HFFc6 (cell line): ENCODE measurements at places on chromosomes 3 and 15. TPM values are rescaled to one million over a fixed set of nuclear protein-coding genes. Genes with fewer than 3 reads are reported as not detected.
A peak's percentile ranks its signal among the peaks of the same experiment; 100 is the strongest.

The SEMA3G gene
- total RNA-seq = not detected in 2 replicates

DNA sequence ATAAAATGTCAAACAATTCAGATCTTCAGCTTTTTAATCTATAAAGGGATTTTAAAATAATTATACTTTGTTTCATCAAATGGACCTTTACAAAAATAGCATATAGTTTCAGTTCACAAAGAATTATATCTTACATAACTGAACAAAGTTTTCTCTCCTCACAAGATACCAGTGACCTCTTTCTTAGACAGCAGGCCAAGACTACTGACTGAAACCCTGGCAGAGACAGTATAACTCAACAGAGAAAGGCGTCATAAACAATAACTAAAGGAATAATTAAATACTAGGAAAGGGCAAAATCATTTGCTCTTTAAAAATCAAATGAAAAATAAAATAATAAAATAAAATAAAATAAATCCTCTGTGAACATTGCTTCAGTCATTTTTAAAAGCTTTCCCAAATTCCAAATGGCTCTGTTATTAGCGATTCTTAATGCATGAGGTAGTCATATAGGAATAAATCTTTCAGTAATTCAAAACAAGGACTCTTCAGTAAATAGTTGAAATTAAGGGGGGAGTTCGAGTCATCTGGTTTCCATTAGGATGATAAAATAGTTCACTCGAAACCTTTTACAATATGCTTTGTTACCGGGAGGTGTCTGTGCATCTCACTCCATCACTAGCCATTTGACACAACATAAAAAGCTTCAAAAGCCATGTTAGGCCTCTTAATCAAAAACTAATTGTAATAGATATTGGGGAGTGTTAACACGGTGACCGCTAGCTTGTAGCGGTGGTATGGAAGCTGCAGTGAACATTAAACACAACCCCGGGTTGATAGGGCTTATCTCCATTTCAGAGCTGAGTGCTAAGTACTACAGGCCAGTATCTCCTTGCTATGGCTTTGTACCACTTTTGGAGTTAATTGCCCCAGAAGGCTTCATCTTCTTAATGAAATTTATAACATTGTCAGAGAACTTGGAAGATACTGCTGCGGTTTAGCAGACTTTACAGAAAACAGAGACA, 142.9 kb upstream of the NR2F2 start:
- no peak for DNase-seq

DNA sequence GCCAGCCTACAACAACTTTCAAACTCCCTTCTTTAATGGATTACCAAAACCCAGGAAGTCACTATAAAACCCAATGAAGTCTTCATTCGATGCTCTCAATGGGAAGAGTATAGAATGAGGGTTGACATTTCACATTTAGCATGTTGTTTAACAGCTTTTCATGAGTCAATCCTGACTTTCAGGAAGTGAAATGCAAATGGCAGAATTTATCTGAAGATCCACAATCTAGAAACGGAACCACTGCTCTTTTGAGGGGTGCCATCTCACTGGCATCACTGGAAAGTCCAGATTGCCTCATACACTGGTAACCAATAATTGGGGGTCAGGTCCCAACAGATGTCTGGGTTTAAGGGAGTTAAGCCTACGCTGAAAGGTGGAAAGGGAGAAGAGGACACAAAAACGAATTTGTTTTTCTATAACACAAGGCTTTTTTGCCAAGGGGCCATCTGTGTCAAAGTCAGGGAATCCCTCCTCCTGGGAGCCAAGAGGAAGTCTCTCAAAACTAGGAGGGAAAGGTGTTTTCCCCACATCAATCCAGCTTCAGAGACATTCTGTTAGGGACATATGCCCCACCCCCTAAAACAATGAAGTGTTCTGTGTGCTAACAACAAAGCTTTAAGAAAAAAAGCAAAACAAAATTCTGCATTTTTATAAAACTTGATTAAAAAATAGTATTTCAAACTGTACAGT, 12.0 kb upstream of the ATP1B3 start:
- no peak for DNase-seq

The ABHD6 gene
- total RNA-seq = 5.6 to 8.3 TPM (median 6.1 TPM) in 3 replicates

DNA sequence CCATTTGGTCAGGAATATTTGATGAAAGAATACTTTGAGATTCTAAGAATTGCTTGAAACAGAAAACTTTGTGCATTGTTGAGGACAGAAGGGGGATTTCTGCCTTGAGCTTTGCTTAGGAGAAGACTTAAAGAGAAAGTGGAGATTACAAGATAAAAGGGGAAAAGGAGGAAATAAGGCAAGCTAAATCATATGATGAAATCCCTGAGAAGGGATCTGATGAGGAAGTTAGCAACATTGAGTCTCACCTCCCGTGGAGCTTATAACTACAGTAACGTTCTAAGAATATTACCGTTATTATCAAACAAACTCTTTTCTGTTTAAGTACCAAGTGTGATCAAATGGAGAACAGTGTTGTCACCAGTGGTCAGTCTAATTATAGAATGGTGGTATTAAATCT, 414.7 kb upstream of the NAALADL2 start:
- no peak for DNase-seq

- no peak for DNase-seq
Observed at GRCh38 chr15:69648212-69648611, 195.6 kb downstream of the RPLP1 start.

The HLTF gene
- 24.1 and 34.3 TPM in 2 replicates for total RNA-seq

DNA sequence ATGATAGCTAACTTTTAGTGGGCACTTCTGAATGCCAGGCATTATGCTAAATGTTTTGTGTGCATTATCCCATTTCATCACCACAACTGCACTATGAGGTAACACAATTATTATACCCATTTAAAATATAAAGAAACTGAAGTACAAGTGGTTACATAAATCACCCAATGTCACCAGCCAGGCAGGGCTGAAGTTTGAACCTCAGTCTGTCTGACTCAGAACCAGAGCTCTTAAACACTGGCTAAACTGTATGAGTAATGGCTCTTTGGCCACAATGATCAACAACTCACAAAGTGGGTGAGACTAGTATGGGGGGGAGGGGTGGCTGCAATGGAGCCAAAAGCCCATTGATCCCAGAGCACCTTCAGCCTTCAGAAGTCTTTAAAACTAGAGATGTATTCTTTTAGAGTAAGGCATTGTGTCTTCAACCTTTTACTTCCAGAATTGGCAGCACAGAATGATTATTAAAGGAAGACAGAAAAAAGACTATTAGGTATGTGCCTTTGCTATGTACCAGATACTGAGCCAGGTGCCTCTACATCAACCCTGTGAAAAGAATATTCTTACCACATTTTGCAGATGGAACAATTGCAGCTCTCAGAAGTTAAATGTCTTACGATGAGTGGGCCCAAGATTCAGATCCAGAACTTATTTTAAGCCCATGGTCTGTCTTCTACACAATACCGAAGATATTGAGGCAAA, 166.9 kb downstream of the UACA start:
- DNase-seq = peak; percentile 88
